Inflammatory macrophage (primary cell): ENCODE measurements at places on chromosomes 3 and 15.

DNA sequence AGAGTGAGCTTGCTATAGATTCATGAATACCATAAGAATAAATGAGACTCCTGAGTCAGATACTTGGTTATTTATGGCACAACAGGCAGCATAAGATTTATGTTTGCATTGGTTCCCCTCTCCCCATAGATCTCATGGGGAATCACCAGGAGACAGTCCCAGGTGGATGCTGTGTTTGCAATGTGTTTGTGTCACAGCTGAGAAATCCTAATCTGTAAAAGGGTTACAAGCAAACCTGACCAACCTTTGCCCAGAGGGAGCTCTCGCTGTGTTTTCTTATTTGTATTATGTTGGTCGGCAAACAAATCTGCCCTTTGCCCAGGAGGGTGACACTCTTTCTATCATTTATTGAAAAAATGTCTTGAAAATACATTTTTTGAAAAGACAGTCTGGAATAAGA lies 236.2 kb downstream of the ZPLD1 start:
- no peak for DNase-seq

- DNase-seq: peak; percentile 12
Observed at GRCh38 chr15:55552926-55553325, 35.2 kb downstream of the PYGO1 start.

DNA sequence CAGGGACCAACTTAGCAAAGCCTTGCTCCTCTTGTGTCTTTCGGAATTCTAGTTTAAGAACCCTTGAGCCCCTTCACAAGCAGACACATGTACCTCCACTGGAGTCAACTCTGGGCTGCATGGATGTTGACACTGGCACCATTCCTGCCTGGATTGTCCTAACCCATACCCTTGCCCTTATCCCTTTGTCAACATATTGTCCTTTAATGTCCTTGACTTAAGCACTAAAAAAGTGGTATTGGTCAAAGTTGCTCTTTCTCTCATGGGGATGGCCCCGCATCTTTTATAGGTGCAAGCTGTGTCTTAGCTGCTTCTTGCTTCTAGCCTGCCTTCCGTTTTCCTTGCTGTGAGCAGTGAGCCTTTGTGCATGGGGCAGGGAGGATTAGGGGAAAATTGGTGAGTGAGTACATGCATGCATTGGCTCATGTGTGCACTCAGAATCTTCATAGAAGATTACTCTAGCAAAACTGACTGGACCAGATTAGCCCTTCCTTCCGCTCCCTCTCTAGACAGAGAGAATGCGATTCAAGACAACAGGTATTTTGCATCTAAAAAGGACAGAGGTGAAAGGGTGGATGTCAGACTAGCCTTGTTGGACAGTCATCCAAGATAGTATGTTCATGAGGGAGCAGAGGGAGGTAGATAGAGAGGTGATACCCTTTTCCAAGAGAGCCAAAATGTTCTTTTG lies 42.4 kb downstream of the TGFBR2 start:
- no peak for DNase-seq

DNA sequence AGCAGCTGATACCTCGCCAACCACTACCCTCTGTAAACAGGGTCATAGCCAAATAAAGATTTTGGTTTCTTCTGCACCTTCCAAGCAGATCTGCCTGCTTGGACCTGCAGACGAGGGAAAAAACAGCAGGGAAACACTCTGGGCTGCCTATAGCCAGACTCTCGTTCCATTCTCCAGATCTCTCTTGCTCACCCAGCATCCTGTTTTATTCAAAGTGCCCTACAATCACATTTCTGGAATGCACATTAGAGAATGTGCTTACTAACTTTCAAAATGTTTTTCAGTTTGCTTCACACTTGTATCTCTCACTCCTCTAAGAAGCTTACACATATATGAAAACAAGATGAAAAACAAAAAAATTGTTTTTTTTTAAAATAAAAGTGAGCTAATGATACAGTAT lies 71.4 kb downstream of the MLH1 start:
- no peak for DNase-seq

DNA sequence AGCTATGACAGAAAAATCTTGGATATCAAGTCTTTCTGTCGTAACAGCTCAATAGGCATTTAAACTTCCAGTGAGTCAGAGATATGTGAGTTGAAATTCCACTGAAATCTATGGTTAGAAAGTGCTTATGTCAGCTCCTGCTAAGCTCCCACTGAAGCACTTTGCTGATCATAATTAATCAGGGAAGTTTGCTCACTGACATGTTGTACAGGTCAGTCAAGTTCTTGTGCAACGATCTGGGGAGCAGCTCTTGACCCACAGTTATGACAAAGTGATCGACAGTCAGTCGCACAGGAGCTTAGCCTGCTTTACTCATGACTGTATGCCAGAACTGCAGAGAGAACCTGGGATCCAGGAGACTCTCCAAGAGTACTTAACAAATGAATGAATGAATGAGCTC lies 453.5 kb downstream of the SOX2 start:
- DNase-seq: no peak

DNA sequence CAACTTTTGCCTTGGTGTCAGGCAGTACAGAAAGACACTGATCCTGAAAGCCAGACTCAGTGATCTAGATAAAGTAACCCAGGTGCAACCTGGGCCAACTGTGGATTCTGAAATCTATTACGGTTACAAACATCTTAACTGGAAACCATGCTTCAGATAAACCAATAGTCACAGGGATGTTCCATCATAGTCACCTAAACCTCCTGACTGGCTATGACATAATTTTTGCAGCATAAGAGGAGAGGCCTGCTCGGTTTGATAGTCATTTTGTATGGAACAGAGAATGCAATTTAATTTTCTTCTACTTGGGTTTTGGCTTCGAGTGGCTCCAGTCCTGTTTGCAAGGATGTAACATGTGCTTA lies 3.7 kb downstream of the SLCO3A1 start:
- no peak for DNase-seq

GRCh38 chr3:149366031-149366430 lies 11.4 kb downstream of the TM4SF1 start:
- no peak for DNase-seq

- peak; percentile 8 for DNase-seq
Observed at GRCh38 chr3:39378088-39378487, 5.1 kb upstream of the SLC25A38 start.

DNA sequence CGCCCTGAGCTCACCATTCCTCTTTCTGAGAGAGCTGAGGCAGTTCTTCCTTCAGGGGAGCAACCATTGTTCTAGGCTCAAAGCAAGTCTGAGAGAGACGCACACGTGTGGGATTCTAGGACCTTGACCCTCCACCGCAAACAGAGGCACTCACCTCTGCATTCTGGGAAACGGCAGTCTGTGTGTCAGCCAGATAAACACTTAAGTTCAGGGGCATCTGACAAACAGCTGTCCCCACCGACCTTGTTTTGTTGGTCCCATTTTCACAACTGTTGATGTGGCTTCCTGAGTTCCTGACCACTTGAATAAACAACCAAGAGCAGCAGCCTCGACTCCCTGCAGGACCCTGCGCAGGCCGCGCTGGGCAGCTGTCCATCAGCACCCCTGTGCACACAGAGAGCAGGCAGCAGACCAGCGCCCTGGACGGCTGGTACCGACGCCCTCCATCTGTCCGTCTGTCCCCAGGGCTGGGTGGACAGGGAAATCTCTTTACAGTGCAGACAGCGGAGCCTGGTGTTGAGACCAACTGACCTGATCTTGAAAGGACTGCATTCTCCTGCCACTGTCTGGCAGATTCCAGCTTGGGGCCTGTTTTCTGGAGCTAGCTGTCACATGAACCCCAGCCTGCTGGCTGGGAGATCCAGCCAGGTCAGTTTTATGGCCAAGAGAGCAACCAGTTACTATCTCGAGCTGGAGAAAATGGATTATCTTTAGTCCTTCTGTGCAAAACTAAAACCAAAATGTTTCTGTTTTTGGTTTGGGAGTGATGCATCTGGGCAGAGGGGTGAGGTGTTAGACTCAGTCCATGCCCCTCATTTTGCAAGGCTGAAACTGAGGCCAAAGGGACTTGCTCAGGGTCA lies 64.2 kb downstream of the FAM43A start:
- DNase-seq: no peak

- DNase-seq: no peak
Observed at GRCh38 chr3:123375014-123375940, 73.6 kb downstream of the ADCY5 start.

GRCh38 chr15:62648954-62649353 lies 393.6 kb upstream of the TPM1 start:
- DNase-seq: peak; percentile 43

- DNase-seq: no peak
Observed at GRCh38 chr15:52624262-52624661, 54.9 kb downstream of the ATOSA start.

DNA sequence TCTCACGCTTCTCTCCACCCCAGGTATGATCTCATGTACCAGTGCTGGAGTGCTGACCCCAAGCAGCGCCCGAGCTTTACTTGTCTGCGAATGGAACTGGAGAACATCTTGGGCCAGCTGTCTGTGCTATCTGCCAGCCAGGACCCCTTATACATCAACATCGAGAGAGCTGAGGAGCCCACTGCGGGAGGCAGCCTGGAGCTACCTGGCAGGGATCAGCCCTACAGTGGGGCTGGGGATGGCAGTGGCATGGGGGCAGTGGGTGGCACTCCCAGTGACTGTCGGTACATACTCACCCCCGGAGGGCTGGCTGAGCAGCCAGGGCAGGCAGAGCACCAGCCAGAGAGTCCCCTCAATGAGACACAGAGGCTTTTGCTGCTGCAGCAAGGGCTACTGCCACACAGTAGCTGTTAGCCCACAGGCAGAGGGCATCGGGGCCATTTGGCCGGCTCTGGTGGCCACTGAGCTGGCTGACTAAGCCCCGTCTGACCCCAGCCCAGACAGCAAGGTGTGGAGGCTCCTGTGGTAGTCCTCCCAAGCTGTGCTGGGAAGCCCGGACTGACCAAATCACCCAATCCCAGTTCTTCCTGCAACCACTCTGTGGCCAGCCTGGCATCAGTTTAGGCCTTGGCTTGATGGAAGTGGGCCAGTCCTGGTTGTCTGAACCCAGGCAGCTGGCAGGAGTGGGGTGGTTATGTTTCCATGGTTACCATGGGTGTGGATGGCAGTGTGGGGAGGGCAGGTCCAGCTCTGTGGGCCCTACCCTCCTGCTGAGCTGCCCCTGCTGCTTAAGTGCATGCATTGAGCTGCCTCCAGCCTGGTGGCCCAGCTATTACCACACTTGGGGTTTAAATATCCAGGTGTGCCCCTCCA lies 19.1 kb downstream of the TYRO3 start:
- no peak for DNase-seq

GRCh38 chr15:39414201-39414600 lies 166.7 kb upstream of the THBS1 start:
- DNase-seq: peak; percentile 51

- DNase-seq: no peak
Observed at GRCh38 chr3:144294659-144295538, 323.3 kb downstream of the DIPK2A start.

- no peak for DNase-seq
Observed at GRCh38 chr3:148149556-148149955, 548.1 kb upstream of the AGTR1 start.

GRCh38 chr3:78706906-78707523 lies 1060.8 kb downstream of the ROBO1 start:
- no peak for DNase-seq

GRCh38 chr3:60010781-60011180 lies 961.0 kb upstream of the CFAP20DC start:
- DNase-seq: peak; percentile 3

- no peak for DNase-seq
Observed at GRCh38 chr15:92454555-92455105, 60.9 kb downstream of the ST8SIA2 start.
